Renal cortical epithelial cell (primary cell): ENCODE measurements at places on chromosomes 16 and 17. TPM values are rescaled to one million over a fixed set of nuclear protein-coding genes. Genes with fewer than 3 reads are reported as not detected.

Gene ZCCHC14
- total RNA-seq: 4.9 and 24.8 TPM in 2 replicates

Gene HS3ST3B1
- 2.8 and 7.9 TPM in 2 replicates for total RNA-seq

DNA sequence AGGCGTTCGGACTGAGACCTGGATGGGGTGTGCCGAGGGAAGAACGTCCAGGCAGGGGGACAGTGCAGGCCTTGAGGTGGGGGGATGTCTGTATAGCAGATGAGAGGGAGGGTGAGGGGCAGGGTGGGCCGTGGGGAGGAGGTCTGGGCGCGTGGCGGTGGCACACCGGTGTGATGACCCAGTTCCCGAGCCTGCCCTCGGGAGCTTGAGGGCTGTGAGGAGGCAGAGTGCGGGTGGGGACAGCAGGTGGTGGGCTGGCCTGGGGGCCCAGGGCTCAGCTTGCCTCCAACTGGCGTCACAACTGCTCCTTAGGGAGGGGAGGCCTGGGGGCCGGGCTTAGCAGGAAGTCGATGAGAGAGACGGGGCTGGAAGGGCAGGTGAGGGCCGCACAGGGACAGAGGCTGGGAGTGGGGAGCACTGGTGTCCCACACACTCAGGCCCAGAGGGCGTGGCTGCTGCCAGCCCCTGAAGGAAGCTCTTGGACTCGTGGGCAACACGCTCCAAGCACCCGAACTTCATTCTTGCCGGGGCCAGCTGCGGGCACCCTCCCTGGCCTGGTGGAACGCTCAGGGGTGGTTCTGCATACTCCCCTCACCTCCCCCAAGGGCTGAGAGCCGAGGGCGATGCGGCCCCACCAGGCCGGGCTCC is 6.5 kb downstream of the CACNA1H start:
- DNase-seq: no peak

GRCh38 chr17:34386697-34387550 is 23.9 kb upstream of the CCL1 start:
- DNase-seq: no peak

- DNase-seq: no peak
Observed at GRCh38 chr16:30369938-30370455, 297 bp downstream of the TBC1D10B start.

- DNase-seq: no peak
Observed at GRCh38 chr17:77495575-77495974, 354.8 kb downstream of the SEC14L1 start.

DNA sequence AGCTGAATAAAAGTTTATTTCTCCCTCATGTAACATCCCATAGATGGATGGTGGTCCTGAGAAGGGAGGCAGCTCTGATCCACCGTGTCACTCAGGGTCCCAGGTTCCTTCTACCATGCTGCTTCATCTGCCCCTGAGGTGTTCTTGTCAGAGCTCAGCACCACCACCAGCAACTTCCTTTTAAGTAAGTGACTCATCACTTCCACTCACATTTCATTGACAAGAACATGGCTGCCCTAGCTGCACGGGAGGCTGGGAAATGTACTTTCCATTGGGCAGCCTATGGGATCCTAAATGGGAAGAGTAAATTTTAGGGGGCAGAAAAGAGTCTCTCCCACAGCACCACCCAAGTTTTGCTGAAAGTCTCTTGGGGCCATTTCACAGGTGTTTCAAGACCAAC is 134.7 kb downstream of the USP31 start:
- no peak for DNase-seq

GRCh38 chr17:66782851-66783250 is 52.1 kb upstream of the CACNG5 start:
- no peak for DNase-seq

DNA sequence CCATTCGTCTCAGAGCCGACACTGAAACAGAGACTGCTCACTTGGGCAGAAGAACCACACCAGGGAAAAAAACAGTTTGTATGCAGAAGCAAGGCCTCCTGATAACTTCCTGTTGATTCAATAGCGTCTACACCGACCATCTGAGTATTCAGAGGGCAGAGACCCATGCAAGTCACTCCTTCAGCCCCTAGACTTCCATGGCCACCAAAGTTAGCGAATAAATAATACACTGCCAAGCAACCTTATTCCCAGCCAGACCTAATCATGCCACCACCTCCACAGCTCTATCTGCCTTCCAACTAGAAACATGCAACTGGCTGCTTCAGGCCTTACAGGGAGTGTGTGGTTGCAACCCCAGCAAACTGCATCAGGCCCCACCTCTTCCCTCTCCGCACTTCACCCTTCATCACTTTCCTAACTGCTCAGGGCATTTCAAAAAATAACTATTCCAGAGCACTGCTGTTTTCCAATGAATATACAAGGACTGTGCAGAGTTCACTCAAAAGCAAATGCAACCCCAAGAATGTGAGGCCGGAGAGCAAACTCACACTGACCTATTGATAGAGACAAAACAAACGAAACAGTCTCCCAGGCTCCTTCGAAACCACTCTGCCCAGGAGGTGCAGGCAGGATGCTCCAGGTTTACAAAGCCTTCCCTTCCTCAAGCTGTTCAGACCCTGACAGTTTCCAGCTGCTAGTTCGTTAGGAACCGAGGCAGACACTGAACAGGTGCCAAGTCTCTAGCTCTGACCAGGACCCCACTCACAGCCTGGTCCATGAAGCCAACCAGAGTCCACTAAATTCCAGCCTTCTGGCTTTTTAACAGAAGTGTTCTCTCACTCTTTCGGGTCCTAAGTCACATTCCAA is 3.6 kb downstream of the USP7 start:
- DNase-seq: no peak

- peak; percentile 51 for DNase-seq
Observed at GRCh38 chr16:83578171-83578570, 229.6 kb upstream of the HSBP1 start.

GRCh38 chr16:23952971-23953300 is 117.2 kb downstream of the PRKCB start:
- no peak for DNase-seq

DNA sequence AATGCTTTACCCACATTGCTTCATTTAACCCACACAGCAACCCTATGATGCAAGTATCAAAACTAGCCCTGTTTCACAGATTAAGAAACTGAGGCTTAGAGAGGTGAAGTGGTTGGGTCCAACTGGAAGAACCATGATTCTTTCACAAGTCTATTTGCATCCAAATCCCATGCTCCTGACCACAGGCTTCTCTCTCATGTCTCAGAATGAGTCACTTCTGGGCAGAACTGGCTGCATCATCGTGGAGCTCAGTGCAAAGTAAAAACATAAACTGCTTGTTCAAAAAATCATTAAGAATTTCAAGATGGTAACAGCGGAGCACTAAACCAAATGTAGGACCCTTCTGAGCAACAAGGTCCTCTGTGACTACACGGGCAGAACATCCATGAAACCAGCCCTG is 20.2 kb upstream of the CES1 start:
- no peak for DNase-seq
